ENCODE measurements at places on chromosomes 5 and 9.

- DNase-seq = no peak
Observed at GRCh38 chr9:73178044-73178443, 26.4 kb downstream of the ANXA1 start.

GRCh38 chr5:14286574-14287421 lies 143.7 kb downstream of the TRIO start:
- DNase-seq = no peak

- peak; percentile 69 for DNase-seq
Observed at GRCh38 chr5:176144508-176144907, 93.7 kb upstream of the SIMC1 start.

DNA sequence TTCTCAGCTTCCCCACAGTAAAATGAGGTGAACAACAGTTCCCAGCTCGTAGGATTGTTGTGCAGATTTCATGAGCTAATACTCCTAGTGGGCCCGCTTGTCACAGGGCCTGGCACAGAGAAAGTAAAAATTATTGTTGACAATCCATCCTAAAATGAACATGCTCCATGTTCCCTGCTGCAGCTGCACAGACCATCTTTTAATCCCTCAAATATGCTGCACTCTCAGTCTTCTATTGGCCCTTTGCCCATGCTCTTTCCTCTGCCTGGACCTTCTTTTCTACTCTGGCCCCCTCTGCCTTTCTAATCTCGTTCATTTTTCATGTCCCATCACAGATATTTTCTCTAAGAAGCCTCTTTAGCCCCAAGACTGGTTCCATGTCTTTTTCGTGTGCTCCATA lies 117.7 kb upstream of the NR3C1 start:
- DNase-seq = no peak

DNA sequence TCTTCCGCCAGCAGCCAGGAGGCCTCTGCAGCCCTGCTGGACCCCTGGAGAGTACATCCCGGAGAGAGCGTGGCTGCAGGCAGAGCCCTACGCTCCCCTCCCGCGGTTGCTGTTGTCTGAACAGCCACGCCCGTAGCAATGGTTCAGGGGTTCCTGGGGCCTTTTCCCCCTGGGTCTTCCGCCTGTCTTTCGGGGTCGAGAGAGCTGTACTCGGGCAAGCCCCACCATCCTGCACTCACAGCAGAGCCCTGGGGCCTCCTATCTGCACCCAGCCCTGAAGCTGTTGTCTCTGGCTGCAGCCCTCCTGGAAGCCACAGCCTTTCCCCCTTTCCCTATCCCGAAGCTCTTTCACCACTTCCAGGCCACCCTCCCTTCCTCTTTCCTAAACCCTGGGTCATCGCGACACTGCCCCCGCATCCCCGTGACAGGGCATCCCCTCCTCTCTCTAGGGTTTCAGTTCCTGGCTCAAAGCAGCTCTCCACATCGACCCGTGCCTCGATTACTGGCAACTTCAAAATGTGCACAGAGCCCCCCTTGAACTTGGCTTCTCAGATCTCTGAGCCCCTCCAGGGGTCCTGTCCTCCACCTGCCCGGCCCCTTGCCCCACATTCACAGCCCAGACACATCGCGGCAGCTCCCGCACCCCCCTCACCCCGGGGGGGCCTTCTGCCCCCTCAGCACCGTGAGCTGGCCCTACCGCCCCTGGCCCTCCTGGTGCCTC lies 43.9 kb upstream of the CEP72 start:
- no peak for DNase-seq

DNA sequence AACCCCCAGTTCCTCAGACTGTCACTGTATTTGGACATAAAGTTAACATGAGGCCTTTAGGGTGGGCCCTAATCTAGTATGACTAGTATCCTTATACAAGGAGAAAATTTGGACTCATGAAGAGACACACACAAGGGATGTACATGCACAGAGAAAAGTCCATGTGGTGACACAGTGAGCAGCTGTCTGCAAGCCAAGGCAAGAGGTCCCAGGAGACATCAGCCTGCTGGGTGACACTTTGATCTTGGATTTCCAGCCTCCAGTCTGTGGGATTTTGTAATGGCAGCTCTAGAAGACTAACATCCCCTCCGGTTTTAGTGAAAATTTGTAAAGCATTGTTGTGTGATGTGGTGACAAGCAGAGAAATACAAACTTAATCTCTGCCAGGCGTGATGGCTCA lies 66.1 kb downstream of the RAI14 start:
- DNase-seq = no peak

DNA sequence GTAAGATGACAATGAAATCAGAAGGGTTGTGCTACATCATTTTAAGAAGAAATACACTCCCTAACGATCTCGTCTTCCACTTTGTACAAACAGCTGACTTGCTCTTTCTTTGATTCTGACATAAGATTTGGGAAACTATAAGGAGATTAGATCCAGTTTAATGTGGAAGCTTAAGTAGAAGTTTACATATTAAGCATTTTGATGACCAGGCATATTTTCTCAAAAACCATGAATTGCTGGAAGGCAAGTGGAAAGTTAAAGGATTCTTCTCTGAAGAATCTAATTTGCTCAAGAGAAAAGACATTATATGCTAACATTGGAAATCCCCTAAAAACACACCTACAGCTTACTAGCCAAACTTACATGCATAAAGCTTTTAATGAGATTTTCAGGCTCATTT lies 531.9 kb upstream of the PTPRD start:
- DNase-seq = no peak

- no peak for DNase-seq
Observed at GRCh38 chr5:56761151-56761885, 54.0 kb upstream of the MAP3K1 start.

DNA sequence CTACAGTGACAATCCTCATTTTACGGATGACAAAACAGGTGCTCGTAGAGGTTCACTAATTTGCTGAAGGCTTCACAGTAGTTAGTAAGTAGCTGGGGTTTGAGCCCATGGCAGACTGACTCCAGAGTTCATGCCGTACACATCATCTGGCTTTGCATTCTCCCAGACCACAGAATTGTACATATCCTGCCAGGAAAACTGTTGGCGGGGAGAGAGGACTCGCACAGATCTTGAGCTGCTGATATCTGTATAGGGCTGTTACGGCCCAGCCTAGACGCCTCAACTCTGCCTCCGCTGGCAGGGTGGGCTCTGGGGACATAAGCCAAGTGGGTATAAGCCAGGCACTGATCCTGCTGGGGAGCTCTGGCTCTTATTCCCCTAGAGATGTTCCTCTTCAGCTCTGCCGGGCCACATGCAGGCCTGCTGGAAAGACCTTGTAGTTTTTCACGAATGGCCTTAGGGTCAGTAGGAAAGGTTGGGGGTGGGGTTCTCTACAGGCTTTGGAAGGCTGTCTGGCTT lies 16.3 kb downstream of the LARP1 start:
- DNase-seq = no peak

- DNase-seq = peak; percentile 94
Observed at GRCh38 chr5:143679777-143680176, 132.2 kb upstream of the HMHB1 start.

DNA sequence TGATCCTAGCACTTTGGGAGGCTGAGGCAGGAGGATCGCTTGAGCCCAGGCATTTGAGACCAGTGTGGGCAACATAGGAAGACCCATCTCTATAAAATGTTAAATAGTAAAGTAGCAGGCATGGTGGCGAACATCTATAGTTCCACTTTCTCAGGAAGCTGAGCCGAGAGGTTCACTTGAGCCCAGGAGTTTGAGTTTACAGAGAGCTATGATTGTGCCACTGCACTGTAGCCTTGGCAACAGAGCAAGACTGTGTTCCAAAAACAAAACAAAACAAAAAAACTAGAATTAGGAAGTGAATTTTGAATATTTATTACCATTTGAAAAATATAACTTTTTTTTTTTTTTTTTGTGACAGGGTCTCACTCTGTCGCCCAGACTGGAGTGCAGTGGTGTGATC lies 26.8 kb upstream of the PAX5 start:
- DNase-seq = no peak

- no peak for DNase-seq
Observed at GRCh38 chr9:130313103-130313858, 47.7 kb downstream of the HMCN2 start.

- peak; percentile 67 for DNase-seq
Observed at GRCh38 chr5:74919487-74919886, 53.3 kb upstream of the FAM169A start.

- DNase-seq = no peak
Observed at GRCh38 chr9:72338631-72339030, 26.4 kb downstream of the ZFAND5 start.

- peak; percentile 53 for DNase-seq
Observed at GRCh38 chr9:87580941-87581438, 83.3 kb downstream of the DAPK1 start.

DNA sequence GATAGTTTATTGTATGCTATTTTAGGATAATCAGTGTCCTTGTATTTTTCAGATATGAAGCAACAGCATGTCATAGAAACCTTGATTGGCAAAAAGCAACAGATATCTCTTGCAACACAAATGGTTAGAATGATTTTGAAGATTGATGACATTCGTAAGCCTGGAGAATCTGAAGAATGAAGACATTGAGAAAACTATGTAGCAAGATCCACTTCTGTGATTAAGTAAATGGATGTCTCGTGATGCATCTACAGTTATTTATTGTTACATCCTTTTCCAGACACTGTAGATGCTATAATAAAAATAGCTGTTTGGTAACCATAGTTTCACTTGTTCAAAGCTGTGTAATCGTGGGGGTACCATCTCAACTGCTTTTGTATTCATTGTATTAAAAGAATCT lies 14.5 kb downstream of the CCT5 start:
- no peak for DNase-seq

DNA sequence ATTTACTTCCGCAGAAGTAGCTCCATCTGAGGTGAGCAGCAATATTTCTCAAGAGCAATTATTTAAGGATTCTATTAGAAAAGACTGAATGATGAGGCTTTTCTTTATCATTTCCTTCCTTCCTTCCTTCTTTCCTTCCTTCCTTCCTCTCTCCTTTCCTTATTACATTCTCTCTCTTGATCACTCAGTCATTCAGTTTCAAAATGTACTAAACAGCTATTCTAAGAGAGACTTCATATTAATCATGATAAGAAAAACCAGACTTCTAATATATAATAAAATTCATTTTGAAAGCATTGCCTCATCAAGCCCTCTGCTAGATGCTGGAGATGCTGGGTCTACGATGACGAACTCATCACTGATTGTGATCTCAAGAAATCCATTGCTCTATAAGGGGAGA lies 30.4 kb upstream of the PAPPA start:
- no peak for DNase-seq

- DNase-seq = no peak
Observed at GRCh38 chr9:122128007-122128968, 31.3 kb downstream of the NDUFA8 start.

DNA sequence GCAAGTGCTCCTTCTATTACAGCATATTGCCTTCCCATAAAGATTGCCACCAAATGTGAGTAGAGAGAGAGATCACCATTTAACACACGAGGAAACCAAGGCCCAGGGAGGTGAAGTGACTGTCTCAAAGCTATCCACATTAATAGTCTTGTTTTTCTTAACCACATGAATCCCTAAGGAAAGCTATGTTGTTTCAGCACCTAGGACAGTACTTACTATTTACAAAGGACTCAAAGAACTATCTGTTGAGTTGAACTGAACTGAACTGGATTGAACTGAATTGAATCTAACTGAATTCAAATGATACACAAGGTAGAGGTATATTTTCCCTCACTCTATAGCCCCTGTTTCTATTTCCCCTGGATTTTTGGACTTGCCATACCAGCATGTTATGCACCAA lies 430.4 kb downstream of the CAAP1 start:
- DNase-seq = peak; percentile 26

DNA sequence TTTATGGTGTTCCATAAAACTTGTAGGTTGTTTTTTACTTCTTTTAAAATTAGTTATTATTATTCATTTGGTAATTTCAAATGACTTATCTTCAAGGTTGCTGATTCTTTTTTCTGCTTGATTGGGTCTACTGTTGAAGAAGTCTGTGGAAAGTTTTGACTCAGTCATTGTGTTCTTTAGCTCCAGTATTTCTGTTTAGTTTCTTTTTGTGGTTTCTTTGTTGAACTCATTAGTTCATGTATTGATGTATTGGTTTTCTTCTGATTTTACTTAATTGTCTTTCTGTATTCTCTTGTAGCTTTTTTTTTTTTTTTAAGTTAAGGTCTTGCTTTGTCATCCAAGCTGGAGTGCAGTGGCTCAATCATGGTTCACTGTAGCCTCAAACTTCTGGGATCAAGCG lies 345.4 kb upstream of the MEF2C start:
- DNase-seq = no peak

GRCh38 chr5:9622971-9623421 lies 7.2 kb downstream of the TAS2R1 start:
- no peak for DNase-seq

GRCh38 chr9:84922051-84922450 lies 252.5 kb downstream of the NTRK2 start:
- DNase-seq = no peak

DNA sequence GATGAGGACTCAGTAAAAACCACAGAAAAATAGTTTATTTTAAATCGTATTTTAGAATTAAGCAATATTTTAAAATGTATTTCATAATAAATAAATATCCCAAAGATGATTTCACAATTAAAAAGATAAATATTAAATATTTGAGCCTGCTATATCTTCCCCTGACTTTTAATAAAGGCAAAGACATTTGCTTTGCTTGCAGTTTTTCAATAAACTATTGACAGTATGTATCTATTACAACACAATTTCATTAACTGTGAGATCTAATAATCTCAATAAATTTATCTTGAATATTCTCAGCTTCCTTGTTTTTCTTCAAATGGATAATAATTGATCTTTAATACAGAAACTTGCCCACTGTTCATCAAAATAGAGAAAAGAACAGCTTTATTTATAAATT lies 186.2 kb upstream of the TARS1 start:
- DNase-seq = no peak

DNA sequence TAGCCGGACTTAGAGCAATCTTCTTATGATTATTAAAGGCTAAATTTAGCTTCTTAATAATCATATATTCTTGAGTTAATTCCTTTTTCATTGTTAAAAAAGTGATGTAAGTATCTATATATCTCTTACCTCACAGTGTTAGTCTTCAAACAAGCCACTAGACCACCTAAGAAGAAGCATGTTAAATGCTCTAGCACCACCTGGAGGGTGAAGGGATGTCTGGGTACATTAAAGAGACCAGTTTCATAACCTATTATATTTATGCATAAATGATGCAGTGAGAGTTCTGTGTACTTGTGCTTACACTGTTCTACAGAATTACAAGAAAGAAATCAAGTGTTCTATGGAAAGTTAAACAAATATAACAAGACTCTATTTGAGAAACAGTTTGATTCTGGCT lies 55.9 kb upstream of the SLCO6A1 start:
- peak; percentile 51 for DNase-seq

GRCh38 chr9:125883565-125884217 lies 136.5 kb downstream of the PBX3 start:
- DNase-seq = no peak
